ENCODE measurements at places on chromosomes 13 and 19.

DNA sequence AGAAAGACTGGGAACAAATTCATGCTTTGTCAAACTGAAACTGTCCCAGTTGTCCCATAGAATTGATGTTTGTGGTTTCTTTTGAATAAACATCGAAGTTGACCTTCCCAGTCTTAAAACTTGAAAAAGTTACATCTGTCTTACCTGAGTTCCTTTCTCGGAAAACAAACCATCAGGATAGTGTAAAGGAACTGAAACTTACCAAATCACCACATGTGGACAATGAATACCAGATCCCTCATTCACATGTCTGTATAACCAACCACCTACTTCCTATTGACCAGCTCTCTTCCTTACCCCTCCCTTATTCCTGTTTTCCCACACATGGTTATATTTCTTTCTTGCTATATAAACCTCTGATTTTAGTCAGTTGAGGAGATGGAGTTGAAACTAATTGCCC is 791.7 kb upstream of the PCDH20 start:
- DNase-seq, result no peak

DNA sequence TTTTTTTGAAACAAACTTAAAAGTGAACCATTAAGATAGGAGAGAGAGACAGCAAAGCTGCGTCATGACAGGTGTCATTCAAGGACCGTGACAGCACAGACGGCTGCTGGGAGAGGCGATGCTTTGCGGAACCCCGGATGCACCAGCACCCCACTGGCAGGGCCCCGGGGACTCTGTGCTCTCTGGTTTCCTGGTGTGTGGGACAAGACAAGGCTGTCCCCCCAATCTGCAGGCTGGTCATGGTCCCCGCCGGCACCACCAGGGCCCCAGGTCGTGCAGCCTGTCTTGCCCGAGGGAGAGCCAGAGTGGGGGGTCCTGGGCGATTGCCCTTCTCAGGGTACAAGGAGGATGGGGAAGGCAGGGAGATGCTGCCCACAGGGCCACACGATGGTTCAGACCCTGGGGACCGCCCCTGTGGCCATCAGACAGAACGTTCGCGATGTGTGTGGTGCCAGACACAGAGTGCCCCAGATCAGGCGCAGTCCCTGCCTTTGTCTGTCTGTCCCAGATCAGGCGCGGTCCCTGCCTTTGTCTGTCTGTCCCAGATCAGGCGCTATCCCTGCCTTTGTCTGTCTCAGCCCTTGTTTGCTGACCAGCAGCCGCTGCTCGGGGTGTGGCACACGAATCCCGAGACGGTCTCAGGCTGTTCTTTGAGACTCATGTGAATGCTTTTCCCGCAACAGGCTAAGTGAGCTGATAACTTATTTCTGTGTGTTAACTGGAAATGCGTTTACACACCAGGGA is 36.1 kb downstream of the ADPRHL1 start:
- DNase-seq, result no peak

DNA sequence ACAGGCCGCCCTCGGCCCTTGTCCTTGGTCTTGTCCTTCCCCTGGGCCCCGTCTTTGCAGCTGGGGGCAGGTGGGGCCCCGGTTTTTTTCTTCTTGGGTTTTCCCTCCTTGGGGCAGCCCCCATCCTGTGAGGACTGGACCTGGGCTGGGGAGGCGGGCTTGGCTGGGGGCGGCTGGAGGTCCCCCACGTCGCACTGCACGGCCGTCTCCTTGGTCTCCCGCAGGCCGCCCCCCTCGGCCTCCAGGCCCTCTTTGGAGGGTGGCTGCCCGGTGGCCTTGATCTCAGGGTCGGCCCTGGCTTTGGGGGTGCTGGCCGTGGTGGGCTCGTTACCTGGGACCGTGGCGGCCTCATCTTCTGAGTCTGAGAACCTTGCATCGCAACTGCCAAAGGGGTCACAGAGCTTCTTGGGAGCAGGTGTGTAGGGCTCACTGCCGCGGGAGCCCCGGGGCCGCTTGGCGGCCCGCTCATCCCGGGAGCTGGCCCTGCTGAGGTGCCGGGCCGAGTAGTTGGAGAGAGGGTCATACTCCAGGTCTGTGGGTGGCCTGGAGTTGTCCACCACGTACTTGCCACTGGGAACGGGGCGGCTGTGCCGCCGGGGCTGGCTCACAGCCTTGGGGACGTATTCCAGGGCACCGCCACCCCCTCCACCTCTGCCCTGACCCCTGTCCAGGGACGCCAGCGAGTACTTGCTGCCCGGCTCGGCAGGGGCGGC is 15.6 kb upstream of the ATP8B3 start:
- no peak for DNase-seq

DNA sequence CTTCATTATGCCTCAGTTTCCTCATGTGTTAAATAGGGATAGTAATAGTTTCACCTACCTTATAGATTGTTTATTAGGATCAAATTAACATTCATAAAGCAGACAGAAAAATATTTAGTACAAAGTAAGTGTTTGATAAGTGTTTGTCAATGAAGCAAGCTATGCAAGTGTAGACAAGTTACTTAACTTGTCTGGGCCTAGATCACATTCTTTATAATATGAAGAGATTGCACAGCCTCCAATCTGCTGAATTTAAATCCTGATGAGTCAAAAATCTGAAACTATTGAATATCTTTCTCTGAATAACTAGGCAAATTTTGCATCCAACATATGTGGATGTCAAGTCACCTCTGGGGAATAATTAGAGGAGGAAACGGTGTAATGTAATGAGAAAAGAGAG is 170.5 kb downstream of the MZT1 start:
- no peak for DNase-seq

DNA sequence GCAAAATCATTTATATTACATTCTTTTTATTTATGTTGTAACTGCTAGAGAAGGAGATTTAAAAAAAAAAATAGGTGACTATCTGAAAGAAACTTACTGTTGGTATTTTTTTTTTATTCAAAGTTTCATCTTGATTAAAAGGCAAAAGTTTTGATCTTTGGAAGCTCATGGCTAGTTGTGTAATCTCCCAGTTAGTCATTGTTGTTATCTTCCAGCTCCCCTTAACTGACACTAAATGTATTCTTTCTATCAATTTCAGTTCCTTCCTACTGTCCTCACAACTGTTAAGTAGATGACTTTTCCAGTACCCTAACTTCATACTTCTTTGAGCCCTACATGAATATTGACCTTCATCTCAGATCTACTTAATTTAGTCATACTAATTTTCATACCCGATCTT is 71.1 kb downstream of the PIBF1 start:
- no peak for DNase-seq

- DNase-seq, result no peak
Measured at GRCh38 chr13:105201351-105201750, 1334.1 kb downstream of the EFNB2 start.

DNA sequence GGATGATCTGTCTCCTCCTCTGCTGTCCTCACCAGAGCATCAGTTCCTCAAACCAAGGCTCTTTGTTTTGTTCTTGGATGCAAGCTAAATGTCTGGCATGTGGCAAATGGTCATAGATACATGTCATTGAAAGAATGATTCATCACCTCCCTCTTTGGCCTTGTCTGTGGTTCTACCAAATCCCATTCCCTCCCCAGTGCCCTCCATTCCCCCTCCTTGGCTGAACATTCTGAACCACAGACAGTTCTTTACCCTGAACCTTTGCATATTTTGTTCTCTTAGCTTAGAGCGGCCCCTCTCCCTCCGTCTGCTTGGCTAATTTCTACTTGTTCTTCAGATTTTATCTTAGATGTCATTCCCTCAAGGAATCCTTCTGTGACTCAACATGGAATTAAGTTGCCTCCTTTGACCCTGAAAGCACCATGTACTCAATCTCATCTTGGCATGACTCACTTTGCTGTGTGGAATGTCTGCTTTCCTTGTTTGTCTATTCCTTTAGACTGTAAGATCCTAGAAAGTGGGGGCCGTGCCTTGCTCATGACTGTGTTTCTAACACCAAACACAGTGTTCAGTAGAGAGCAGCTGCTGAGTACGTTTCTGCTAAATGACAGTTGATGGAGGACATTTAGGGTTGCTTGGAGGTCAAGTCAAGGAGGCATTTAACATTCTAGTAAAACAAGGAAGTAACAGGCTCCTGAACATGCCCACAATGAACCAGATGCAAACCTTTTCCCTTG is 8.1 kb downstream of the ALOX5AP start:
- DNase-seq, result no peak

DNA sequence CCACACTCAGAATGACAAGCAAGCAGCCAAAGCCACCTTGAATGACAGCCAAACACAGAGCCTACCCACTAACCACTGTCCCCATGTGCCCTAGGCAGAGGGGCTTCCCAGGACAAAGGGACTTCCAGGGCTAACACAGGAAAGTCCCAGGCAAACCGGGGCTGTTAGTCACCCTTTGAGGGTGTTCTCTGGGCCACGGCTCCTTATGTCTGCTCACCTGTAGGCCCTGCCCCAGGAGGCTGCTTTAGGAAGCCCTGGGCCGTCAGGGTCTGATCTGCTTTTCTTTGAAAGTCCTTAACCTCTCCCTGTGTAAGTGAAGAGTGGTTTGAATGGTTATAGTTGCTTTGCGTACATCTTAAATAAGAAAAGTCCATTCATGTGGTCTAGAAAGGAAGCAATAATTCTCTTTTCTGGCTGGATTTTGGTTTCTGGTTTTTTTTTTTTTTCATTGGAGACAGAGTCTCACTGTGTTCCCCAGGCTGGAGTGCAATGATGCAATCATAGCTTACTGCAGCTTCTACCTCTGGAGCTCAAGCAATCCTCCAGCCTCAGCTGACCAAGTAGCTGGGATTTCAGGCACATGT is 161.4 kb downstream of the EFNB2 start:
- DNase-seq, result no peak

All from activated CD8-positive, alpha-beta T cell treated with anti-CD3 and anti-CD28 coated beads, Interleukin-2, amount 10 ng/mL, durations not matched to agents 7 days and 5 days (primary cell).